ENCODE measurements at places on chromosomes 11 and 22. TPM values are rescaled to one million over a fixed set of nuclear protein-coding genes. Genes with fewer than 3 reads are reported as not detected.

Gene GAS2
- 0.71 TPM for total RNA-seq

- DNase-seq, result no peak
These were observed 14.2 kb upstream of the APOBEC3A start for GRCh38 chr22:38943201-38943600.

DNA sequence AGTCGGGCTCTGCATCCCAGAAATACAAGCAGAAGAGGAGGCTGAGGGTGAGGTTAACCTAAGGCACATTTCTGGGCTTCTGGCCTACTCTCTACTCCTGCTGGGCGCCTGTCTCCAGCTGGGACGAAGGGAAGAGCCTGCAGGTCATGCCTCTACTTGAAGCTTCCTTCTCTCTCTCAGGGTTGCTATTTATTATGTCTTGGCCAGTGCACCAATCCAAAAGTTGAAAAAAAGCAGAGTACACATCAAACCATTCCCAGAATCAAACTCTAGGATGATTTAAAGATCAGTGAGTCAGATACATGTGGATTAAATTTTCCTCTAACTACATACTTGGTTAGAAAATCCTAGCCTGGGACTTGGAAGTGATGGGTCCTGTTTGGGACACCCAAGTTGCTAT, 60.2 kb upstream of the CDON start:
- no peak for DNase-seq

- no peak for DNase-seq
These were observed 82.4 kb downstream of the FAT3 start for GRCh38 chr11:92306966-92307510.

DNA sequence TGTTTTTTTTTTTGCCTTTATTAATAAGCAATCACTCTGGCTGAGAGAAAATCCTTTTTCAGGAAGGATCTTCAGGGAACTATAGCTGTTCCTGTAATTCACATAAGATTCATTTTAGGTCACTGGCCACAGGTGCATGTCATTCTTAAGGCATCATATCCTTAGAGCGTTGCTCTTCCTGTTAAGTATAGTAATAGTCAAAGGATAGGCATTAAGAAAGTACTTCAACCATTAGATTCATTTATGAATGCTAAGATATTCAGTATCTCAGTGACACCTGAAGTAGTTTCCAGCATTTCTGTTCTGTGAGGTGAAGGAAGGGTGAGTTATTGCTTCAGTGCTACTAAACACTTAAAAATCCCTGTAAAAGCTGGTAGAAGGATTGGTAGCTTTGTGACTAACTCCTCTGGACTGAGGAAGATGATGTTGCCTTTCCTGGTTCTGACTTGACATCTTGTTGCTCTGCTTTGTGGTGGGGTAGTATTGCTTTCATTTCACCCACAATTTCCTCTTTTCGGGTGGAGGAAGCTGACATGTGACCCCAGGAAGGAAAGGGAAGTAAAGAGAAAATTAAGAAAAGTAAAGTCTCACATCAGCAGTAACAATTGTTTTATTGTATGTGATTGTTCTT, 34.7 kb downstream of the RNF169 start:
- DNase-seq, result peak; percentile 32

Gene NRXN2
- total RNA-seq, result 20.9 TPM

Gene SH3BP1
- 5.7 TPM for total RNA-seq

DNA sequence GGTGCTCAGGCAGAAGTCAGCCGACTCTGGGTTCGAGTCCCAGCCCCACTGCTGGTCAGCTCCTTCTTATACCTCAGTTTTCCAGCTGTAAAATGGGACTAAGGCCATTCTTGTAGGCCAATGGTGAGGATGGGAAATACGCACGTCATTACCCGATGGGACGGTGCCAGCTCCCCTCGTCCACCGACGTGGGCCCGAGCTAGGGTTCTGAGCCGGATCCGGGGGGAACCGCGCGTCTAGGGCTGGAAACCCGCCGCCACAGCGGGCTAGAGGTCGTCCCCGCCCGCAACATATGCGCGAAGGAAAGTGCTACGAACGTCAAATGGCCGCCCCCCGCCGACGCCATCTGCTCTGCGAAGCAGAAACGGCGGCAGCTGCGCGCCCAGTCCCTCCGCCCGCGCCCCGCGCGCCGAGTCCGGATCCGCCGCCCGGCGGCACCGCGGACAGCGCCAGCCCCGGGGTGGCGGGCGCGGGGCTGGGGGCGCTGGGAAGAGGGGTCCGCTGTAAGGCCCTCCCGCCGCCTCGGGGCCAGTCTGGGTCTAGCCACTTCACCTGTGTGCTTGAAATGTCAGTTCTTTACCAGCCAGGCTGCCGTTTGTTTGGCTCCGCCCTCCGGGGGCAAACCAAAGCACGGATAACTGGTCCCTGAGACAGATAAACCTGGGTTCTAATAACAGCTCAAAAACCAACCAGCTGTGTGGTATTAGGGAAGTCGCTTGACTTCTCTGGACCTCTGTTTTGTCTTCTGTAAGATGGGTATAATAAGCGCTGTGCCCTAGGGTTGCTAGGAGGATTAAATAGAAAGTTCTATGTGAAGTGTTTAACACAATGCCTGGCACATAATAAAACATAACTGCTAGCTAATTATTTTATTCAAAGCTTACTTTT, 103.5 kb upstream of the RCN1 start:
- DNase-seq, result peak; percentile 24

Gene INSC
- total RNA-seq, result not detected

Gene PRDM11
- total RNA-seq, result 2.4 TPM

Gene SUN2
- 64.7 TPM for total RNA-seq

Gene ABCC8
- total RNA-seq, result not detected

DNA sequence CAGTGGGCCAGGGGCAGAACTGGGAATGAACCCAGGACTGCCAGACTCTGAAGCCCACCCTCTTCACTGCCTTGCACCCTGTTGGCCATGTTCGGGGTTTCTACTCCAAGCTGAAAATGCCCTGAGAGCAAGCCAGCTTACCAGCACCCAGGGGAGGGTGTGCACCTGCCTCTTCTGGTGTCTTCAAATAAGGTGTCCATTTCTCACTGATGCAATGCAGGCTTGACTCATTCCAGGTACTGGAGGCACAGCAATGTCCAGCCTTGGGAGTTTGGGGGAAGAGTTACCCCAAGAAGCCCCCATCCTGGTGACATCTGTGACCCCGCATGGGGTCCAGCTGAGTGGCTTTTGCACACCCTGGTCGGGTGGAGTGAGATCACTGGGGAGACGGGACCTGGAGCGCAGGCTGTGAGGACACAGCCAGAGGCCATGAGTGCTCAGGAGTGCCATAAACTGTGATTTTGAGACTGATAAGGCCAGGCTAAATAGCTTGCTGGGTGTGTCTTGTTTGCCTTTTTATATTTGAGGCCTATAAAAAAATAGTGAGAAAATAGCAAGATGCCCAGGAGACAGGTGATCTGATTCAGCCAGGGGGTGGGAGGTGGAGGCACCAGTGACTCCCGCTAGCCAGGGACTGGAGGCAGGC, 4.6 kb upstream of the CERK start:
- DNase-seq, result no peak

- DNase-seq, result no peak
These were observed 133.0 kb downstream of the WNT7B start for GRCh38 chr22:45843986-45844385.

- DNase-seq, result no peak
These were observed 125.0 kb upstream of the LARGE1 start for GRCh38 chr22:34045311-34045710.

Gene PANX2
- total RNA-seq, result 1.5 TPM

Gene CFL1
- 1,831 TPM for total RNA-seq

DNA sequence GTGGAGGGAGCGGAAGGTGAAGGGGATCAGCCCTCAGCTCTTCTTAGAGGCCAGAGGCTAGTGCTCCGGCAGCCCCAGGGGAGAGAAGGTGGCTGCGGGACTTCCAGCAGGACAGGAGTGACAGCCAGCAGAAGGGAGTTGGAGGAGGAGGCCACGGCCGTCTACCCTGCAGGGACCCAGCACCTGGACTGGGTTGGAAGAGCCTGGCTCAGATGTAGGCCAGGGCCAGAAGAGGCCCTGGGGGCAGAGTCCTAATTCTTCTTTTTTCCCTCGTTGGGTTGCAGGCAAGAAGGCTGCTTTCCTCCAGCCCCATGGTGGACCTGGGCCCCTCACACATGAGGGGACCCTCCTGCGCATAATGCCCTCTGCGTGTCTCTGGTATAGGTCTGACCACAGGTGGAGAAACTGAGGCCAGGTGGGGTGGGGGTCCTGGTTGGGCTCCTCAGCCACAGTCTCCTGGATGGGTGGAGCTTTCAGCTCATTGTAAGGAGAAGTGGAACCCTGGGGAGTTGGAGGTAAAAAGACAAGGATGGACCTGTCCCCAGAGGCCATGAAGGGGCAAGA, 2.3 kb upstream of the MCAM start:
- DNase-seq, result no peak

DNA sequence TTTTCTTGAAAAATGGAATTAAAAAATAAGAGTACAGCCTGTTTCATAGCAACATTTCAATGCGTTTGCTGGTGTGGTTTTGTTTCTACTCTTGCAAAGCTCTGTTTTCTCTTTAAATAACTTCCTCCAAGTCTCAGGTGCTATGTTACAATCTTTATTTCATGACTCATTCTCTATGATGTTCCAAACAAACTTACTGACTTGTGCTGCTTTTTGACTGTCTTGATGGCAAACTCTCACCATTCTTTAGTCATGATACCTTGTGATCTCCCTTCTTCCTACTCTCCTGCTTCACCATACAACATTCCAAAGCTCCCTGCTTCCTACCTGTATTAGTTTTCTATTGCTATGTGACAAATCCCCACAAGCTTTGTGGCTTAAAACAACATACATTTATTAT, 166.1 kb downstream of the C11orf91 start:
- DNase-seq, result no peak

GRCh38 chr11:130118165-130118564, 41.4 kb upstream of the ST14 start:
- DNase-seq, result no peak

DNA sequence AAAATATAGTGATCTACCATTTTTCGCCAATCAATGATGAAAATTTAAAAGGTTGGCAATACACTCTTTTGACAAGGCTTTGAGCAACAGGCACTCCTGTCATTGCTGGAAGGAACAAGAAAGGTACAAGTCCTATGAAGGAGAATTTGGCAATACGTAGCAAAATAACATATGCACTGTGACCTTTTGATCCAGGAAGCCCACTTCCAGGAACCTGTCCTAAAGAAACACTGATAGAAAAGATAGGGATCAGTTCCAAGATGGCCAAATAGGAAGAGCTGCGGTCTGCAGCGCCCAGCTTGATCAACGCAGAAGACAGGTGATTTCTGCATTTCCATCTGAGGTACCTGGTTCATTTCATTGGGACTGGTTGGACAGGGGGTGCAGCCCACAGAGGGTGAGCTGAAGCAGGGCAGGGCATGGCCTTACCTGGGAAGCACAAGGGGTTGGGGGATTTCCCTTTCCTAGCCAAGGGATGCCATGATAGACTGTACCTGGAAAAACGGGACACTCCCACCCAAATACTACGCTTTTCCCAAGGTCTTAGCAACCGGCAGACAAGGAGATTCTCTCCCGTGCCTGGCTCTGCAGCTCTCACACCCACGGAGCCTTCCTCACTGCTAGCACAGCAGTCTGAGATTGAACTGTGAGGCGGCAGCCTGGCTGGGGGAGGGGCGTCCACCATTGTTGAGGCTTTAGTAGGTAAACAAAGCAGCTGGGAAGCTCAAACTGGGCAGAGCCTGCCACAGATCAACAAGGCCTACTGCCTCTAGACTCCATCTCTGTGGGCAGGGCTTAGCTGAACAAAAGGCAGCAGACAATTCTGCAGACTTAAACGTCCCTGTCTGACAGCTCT, 69.7 kb upstream of the GALNT18 start:
- no peak for DNase-seq

- DNase-seq, result no peak
These were observed 120.5 kb upstream of the FGF3 start for GRCh38 chr11:69939551-69940245.

GRCh38 chr11:130478881-130479280, 30.4 kb downstream of the ADAMTS15 start:
- DNase-seq, result no peak

GRCh38 chr11:12088047-12088481, 22.3 kb upstream of the MICAL2 start:
- peak; percentile 83 for DNase-seq

Gene SAA4
- not detected for total RNA-seq

Gene GLYAT
- total RNA-seq, result not detected

DNA sequence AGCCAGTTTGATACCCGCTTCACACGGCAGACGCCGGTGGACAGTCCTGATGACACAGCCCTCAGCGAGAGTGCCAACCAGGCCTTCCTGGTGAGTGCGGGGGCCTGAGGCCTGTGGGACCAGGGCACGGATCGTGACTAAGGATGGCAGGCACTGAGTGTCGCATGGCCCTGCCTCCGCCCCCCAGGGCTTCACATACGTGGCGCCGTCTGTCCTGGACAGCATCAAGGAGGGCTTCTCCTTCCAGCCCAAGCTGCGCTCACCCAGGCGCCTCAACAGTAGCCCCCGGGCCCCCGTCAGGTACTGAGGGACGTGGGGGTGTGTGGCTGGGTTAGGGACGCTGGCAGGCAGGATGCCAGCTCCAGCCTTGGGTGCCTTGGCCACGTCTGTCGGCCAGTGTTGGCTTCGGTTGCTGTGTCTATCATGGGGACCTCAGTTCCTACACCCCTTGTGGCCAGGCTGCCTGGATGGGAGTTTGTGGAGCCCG, 3.0 kb downstream of the PTPRCAP start:
- no peak for DNase-seq

DNA sequence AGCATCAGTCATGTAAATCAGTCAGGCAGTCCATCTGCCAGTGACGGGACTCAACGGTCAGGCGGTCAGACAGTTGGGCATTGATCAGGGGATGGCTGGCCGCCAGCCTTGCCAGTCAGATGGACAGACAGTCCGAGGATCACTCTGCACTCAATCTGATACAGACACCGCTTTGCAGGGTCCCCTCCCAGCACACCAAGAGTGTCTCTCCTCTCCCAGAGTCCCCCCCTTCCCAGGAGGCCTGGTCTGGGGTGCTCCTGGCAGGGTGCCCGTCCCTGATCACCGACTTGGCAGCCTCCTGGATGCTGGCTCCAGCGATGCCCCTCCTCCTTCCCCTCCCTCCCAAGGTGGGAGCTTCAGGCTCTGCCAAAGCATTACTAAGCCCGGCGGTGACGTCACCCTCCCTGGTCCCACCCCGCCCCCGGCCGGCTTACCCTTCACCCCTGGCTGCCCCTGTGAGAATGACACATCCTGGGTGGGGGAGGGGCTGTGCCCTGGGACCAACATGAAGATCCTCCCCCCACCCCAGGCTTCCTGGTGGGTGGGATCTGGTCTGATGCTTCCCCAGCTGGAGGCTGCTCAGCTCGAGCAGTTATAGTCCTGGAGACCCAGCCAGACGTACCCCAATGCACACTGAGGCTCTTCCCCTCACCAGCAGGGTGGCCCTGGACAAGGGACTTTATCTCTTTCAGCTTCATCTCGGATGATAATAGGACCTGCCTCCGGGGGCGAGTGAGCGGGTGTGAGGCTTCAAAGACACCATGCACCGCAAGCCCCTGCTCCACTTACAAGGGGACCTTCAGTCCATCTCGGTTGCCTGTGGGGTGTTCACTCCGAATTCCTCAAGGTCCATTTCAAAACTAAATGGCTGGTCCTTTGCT, 69.2 kb downstream of the CD82 start:
- DNase-seq, result peak; percentile 93

GRCh38 chr11:73325036-73325981, 17.2 kb downstream of the ARHGEF17 start:
- DNase-seq, result no peak

GRCh38 chr11:26944866-26945664, 48.8 kb upstream of the FIBIN start:
- no peak for DNase-seq

- no peak for DNase-seq
These were observed 18.9 kb upstream of the YPEL1 start for GRCh38 chr22:21754523-21754922.
